Urinary bladder (tissue), 4 donors: ENCODE measurements at places on chromosomes 4 and X. TPM values are rescaled to one million over a fixed set of nuclear protein-coding genes. Genes with fewer than 3 reads are reported as not detected.

TMEM150C gene
- polyA plus RNA-seq, result 10.4 TPM

HELT gene
- polyA plus RNA-seq, result not detected

- DNase-seq, result no peak
Observed at GRCh38 chr4:20464381-20464780, 212.7 kb downstream of the SLIT2 start.

DNA sequence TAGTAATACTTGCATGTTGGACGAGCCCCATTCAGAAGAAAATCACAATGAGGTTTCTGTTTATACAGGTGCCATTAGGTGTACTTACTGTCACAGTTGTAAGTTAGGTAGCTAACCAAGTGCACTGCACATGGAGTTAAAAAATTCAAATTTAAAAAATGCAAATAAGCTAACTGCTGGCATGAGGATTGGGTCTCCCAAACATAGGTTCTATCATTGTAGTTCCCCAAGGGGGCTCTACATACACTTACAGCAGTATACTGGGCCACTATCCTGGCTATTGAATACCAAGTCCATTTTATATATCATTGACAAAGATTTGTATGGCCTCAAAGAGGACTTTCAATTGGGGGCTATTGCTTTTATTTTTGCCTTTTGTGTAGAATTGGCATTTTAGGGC, 153.4 kb downstream of the FMR1NB start:
- no peak for DNase-seq

GRCh38 chr4:1152290-1152689, 20.1 kb downstream of the SPON2 start:
- no peak for DNase-seq

CXCL3 gene
- 0.95 TPM for polyA plus RNA-seq

RENBP gene
- 12.1 TPM for polyA plus RNA-seq

DNA sequence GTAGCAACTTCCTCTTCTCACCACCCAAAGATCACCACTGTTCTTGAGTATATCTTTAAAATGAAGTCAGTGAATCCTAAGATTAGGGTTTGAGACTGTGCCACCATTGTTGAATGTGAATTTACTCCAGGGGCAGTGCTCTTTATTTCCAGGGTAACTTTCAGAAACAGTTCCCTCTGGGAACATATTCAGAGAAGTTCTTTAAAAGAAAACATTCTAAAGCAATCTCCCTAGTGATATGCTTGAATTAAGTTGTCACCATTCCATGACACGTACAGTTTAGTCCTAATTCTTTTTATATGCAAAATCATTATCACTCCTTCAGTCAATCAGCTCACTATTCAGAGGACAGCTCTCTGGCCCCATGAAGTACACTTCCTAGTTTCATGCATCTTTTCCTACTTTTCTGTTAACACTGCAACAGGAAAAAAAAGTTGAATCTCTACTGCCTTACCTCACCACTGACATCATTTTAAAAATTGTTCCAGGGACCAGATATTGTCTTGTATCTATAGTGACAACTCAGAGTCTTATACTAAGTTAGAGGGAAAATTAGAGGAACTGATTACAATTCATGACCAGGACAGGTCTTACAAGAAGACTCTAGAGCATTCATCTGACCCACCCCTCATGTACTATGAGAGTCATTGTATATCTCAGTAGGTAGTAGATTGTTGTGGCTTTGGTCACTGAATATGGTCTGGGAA, 49.8 kb downstream of the PARM1 start:
- DNase-seq, result no peak

CCSER1 gene
- 1.4 TPM for polyA plus RNA-seq

DNA sequence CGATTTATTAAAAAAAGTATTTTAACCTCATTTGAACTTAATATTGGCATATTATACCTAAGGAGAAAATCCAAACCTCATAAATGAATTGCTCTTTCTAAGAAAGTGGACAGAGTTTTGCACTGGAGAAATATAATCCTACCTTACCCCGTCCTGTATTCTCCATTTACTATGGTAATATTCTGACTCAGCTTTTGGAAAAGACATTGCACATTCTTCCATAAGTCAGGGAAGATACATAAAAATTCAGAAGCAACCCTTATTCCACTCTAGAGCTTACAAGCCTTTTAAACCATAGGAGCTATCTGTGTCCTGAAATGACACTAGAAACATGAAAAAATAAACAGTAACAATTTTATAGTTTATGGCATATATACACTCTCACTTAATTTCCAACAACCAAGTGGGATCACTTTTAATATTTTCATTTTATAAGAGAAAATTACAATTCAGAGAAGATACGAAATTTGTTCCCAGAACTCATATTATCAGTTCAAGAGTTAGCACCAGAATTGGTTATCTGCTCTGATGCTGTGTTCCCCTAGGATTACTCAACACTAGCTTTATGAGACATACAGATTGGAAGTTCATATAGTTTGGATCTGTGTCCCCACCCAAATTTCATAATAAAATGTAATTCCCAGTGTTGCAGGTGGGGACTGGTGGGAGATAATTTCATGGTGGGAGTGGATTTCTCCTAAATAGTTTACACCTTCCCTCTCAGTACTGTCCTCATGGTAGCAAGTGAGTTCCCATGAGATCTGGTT, 359.4 kb downstream of the ARAP2 start:
- no peak for DNase-seq

- DNase-seq, result no peak
Observed at GRCh38 chr4:71133491-71133890, 140.0 kb downstream of the DCK start.

GRCh38 chr4:58734030-58734674, 1624.0 kb upstream of the IGFBP7 start:
- no peak for DNase-seq

- DNase-seq, result no peak
Observed at GRCh38 chr4:171473155-171473554, 340.0 kb upstream of the GALNTL6 start.

DNA sequence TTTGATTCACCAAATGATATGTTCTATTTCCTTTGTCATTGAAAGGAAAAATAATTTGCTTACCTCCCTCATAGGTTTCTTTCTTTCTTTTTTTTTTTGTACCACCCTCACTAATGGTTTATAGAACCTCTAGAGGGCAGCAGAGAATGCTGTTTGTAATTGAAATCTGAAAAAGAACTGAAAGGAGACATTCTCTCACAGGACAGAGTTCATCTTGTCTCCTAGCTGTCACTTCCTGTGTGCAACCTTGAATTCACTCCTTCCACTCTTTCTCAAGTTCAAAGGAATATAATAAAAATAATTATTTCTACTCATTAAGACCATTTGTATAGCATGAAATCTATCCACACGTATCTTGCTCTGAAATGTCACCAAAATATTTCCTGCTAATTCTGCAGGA, 51.0 kb downstream of the GUCY1B1 start:
- DNase-seq, result peak; percentile 39

DNA sequence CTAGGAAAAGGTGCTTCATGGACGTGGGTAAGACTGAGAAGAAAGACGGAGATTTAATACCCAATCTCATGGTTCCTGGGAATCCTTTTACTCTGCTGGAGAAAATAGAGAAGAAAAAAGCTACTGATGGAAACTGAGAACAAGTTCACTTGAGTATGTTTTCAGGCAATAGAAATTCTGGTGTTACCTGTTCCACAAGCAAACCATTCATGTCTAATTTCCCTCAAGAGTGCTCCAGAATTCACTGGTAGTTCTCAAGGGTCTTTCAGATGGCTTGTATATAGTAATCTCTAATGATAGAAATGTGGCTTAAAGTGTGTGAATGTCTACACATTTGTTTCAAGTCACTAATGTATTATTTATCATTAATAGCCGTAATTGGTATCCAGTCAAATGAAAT, 22.5 kb downstream of the SETD7 start:
- no peak for DNase-seq

DNA sequence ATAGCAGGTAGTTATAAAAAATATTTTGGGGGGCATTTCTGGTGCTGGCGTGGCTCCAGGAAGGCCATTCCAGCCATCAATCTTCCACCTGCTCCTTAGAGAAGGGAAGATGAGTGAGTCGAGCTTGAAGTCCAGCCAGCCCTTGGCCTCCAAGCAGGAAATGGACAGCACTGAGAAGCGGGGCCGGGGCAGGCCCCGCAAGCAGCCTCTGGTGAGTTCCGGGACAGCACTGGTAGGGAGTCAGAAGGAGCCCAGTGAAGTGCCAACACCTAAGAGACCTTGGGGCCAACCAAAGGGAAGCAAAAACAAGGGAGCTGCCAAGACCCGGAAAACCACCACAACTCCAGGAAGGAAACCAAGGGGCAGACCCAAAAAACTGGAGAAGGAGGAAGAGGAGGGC, 29.2 kb upstream of the COX18 start:
- no peak for DNase-seq

TMEM144 gene
- polyA plus RNA-seq, result 2.1 TPM

DNA sequence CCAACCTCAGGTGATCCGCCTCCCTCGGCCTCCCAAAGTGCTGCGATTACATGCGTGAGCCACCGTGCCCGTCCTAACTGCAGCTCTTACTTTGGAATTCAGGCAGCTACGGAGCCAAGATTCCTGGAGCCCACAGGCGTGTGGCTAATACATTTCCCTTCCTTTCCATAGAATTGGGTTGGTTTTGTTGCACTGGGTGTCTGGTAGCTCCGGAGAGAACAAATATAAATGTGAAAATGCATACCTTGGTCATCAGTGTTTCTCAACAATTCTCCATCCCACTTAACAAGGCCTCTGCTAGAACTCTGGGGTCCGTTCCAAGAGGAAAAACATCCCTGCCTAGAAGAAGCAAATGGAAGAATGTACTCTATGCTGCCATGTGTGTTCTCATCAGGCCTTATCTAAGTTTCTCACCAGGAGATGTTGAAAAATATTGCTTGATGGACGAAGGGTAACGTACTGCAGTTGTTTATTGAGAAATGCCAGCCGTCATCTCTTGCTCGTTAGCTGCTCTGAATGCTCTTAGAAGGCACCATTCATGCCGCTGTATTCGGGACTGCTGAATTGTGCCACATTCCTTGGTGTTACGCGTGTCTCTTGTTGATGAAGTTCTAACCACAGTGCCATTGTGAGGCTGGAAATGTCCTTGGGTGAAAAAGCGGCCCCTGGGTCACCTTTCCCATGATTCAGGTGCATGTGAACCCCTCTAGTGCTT, 50.5 kb upstream of the CD99 start:
- no peak for DNase-seq

DNA sequence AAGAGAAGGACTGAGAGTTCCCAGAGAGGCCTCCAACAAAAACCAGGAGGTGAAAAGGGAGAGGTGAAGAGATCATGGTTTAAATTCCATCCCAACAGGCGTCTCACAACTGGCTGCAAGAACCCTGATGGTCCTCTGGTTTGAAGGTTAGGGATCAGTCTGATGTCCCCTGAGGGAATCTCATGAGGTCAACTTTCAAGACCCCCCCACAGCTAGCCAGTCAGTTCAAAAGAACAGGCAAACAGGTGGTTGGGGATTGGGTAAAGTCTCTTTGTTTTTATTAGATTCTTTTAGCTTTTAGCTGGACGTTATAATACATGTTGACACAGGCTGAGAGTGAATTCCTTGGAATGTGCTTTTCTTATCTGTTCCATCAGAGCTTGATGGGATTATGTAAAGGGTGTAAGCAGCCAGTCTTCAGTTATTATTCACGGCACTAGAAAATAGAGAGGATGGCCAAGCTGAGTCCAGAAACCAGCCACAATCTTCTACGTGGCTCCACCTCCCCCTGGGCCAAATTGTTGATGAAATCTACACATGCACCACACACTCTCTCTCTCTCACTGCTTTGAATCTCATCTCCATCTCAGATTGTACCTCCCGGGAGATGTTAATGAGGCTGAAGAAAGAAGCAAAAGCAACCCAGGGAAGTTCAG, 20.8 kb downstream of the ENPP6 start:
- peak; percentile 14 for DNase-seq

DNA sequence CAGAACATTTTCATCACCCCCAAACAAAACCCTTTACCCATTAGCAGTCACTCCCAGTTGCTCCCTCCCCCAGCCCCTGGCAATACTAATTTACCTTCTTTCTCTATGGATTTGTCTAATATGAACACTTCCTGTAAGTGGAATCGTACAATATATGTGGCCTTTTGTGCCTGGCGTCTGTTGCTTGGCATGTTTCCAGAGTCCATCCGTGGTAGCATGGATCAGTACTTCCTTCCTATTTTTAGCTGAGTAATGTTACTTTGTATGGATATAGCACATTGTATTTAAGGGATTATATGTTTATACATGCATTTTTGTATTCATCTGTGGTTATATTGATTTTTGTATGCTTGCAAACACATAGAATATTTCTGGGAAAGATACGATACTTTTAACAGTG, 48.2 kb downstream of the PPEF1 start:
- DNase-seq, result no peak

GRCh38 chr4:10180927-10181744, 64.5 kb upstream of the WDR1 start:
- DNase-seq, result no peak

- no peak for DNase-seq
Observed at GRCh38 chrX:629230-630006, 1.2 kb upstream of the SHOX start.

GPRASP1 gene
- polyA plus RNA-seq, result 21.5 TPM

GRCh38 chr4:42638993-42639392, 17.9 kb downstream of the ATP8A1 start:
- no peak for DNase-seq

- no peak for DNase-seq
Observed at GRCh38 chrX:8773117-8773516, 28.1 kb downstream of the FAM9A start.

DNA sequence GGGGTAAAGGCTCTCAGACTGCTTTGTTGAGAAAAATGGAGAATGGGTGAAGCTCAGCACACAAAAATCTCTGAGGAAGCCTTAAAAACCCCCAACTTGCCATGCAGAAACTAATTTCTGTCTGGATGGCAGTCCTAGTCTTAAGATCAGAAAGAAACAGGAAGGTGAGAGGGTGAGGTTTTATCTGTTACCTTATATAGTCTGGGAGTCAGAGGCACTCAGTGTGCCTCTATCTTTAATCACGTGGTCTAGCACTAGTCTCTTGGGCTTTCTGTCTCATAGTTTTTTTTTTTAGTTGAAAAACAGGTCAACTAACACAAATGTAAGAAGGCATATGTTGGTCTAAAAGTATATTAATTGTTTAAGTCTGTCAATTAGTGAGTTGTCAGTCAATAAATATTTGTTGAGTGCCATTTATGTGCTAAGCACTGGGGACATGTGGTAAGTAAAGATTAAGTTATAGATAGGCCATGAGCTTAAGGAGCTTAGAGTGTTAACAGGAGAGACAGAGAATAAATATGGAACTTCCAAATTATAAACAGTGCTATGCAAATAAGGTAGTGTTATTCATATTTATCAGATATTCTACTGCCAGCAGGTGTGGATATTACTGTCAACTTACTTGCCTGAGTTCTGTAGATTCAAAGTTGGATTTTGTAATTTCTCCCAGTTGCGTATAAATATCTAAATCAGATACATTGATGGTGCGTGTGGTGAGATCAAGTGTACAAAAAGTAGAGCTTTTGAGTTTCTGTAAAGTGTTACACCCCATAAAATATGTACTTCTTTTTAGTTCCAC, 7.0 kb downstream of the CYBB start:
- DNase-seq, result no peak

- DNase-seq, result no peak
Observed at GRCh38 chrX:43278440-43278839, 377.7 kb upstream of the MAOA start.

- DNase-seq, result no peak
Observed at GRCh38 chrX:72705111-72705510, 9.0 kb downstream of the PHKA1 start.

- DNase-seq, result peak; percentile 66
Observed at GRCh38 chrX:74536152-74536831, 78.1 kb downstream of the RLIM start.

- DNase-seq, result no peak
Observed at GRCh38 chrX:40318801-40319200, 221.0 kb upstream of the BCOR start.

EDA2R gene
- 0.35 TPM for polyA plus RNA-seq
